ENCODE measurements at places on chromosomes 7 and 10. TPM values are rescaled to one million over a fixed set of nuclear protein-coding genes. Genes with fewer than 3 reads are reported as not detected.

DNA sequence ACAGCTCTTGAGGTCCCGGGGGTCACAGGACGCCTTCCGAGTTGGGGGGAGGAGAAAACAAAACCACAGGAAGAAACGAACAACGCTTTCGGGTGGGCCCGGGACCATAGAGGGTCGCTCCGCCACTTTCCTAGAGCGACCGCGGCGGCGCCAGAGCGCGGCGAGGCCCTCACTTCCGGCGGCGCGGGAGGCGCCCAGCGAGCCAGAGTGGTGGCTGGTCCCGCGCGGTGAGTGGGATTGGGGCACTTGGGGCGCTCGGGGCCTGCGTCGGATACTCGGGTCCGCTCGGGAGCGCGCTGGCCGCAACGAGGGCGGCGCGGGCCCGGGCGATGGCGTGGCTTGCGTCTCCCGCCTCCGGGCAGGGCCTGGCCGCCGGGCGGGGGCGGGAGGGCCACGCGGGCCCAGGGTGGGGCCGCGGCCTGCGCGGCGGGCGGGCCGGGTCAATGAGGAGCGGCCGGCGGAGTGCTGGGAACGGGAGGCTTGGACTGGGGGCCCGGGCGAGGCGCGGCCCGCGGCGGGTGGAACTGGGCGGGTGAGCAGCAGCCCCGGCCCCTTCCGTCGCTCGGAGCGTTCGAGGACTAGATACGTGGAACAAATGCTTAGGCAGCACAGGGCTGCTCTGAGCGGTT lies at the start of gene ZNF22:
Gene ZNF22, plus strand, starts transcription at position 172 of the 629 bp plus-strand sequence. CDS start 2,446 bp downstream, outside the sequence.
- peak; percentile 79 for DNase-seq

- DNase-seq: peak; percentile 35
Measured at GRCh38 chr7:41199136-41199535, 503.8 kb downstream of the INHBA start.

- no peak for DNase-seq
Measured at GRCh38 chr10:44411251-44411650, 26.4 kb upstream of the CXCL12 start.

DNA sequence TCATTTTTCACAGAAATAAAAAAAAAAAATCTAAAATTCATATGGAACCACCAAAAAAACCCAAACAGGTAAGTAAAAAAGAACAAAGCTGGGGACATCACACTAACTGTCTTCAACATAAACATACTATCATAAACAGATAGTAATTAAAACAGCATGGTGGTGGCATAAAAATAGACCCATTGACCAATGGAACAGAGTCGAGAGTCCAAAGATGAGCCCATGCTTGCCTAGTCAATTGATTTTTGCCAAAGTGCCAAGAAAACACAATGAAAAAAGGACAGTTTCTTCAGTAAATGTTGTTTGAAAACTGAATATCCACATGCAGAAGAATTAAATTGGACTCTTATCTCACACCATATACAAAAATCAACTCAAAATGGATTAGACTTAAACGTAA lies 513.2 kb upstream of the PHF14 start:
- DNase-seq: no peak

GRCh38 chr10:122468926-122469781 lies 7.8 kb downstream of the HTRA1 start:
- peak; percentile 99 for DNase-seq

GRCh38 chr10:63583909-63584724 lies 62.9 kb downstream of the REEP3 start:
- no peak for DNase-seq

GRCh38 chr10:33547976-33548375 lies 213.5 kb upstream of the NRP1 start:
- no peak for DNase-seq

The ADGRA1 gene
- total RNA-seq: not detected

GRCh38 chr7:44867073-44867995 lies 18.0 kb downstream of the PURB start:
- peak; percentile 88 for DNase-seq

DNA sequence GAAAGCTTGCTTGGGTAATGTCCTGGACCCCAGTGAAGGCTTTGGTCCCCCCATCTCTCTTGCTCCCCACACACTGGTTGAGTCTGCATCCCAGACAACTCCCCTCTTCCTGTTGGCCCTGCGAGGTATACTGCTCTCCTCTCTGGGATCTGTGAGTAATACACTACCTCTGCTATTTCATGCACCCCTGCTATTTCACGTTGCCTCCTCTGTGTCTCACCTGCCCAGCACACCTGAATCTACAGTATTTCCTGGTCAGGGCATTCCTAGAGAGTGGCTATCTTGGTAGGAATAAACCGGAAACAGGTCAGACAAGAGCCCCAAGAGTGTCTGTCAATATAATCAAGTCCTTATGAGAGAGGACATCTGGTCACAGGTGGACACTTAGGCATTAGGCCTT lies 114.3 kb upstream of the ODAD2 start:
- DNase-seq: no peak

The LIPF gene
- total RNA-seq: not detected

GRCh38 chr7:47591655-47592572 lies 10.0 kb upstream of the TNS3 start:
- DNase-seq: no peak

The PLCE1 gene
- total RNA-seq: 0.10 TPM

The PITX3 gene
- total RNA-seq: not detected

The VWC2 gene
- not detected for total RNA-seq

The GFRA1 gene
- 0.72 TPM for total RNA-seq

The IL6 gene
- total RNA-seq: 14.3 TPM

DNA sequence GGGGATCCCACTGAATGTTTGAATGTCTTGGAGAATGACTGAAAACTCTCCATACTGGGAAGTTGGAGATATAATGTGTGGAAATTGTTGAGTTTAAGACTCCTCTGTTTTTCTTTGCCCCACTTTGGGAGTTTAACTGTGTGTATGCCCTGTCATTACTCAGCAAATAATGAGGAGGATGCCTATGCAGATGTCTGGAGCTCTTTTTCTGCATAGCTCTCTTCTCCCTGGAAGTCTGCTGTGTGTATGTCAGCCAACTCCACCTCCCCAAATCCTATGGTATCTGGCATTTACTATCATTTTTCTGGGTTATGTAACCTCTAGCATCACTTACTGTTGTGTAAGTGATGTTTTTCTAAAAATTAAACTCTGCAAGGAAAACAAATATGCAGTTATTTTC lies 122.2 kb downstream of the ANKRD7 start:
- no peak for DNase-seq

The CTAGE8 gene
- 0.39 TPM for total RNA-seq

The VPS37D gene
- 2.1 TPM for total RNA-seq

DNA sequence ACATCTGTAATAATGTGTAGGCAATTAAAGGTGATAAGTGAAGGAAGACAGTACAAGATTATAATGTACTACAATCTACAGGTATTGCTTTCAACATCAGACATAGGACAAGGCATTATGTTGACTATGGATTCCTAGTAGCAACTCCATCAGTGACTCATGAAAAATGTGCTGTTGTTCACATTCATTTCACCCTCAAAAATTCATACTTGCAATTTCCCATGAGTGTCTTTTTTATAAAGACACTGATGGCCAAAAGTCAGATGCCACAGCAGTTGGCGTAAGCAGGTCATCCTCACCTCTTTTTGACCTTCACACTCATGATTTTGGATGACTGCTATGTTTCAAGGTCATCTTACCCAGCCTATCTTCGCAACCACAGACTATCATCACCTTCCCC lies 100.0 kb upstream of the AMPH start:
- peak; percentile 10 for DNase-seq

The NAT16 gene
- total RNA-seq: not detected

DNA sequence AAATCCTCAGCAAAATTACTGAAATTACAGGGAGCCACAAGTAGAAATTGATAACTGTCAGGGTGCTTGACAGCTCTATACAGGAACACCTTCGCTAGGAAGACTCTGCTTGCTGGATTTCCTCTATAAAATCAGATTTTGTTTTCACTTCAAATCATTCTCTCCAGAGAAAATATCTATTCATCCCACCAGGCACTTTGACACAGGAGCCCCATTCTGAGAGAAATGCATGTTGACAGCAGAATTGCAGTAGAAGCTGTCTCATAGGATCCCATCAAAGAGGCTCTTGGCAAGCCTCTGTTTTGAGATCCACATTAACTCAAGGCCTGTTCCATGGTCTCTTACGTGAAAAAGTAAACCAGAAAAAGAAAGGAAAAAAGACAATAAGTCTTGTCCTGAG lies 116.8 kb downstream of the PDE1C start:
- DNase-seq: no peak

The C7orf57 gene
- total RNA-seq: 1.4 TPM

The GJC3 gene
- not detected for total RNA-seq

DNA sequence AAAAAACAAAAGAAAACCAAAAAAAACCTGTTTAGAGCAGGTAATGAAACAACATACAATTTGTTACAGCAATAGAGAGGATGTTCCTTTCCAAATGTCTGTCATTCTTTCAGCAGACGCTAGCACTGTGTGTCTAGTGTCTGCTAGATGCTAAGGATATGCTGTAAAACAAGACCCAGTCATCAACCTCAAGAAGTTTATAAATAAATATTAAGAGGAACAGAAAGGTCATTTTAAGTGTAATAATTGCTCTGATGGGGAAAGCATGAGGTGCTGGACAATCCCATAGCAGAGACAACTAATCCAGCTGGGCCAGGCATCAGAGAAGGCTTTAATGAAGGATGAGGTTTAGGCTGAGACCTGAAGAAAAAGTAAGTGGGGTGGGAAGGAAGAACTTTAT lies 23.3 kb upstream of the ASCC1 start:
- DNase-seq: no peak

- DNase-seq: no peak
Measured at GRCh38 chr7:25789701-25790640, 362.0 kb upstream of the NFE2L3 start.

The DRGX gene
- not detected for total RNA-seq

The TFR2 gene
- 0.98 TPM for total RNA-seq

GRCh38 chr7:73908123-73908611 lies 47.2 kb downstream of the TMEM270 start:
- DNase-seq: no peak
